Peyer's patch (tissue), 4 donors: ENCODE measurements at places on chromosomes 5 and 9. TPM values are rescaled to one million over a fixed set of nuclear protein-coding genes. Genes with fewer than 3 reads are reported as not detected.

The PHF24 gene
- not detected for total RNA-seq

The PCDHGA12 gene
- total RNA-seq, result 2.5 TPM

- no peak for DNase-seq
Observed at GRCh38 chr5:13501176-13501575, 443.3 kb downstream of the DNAH5 start.

DNA sequence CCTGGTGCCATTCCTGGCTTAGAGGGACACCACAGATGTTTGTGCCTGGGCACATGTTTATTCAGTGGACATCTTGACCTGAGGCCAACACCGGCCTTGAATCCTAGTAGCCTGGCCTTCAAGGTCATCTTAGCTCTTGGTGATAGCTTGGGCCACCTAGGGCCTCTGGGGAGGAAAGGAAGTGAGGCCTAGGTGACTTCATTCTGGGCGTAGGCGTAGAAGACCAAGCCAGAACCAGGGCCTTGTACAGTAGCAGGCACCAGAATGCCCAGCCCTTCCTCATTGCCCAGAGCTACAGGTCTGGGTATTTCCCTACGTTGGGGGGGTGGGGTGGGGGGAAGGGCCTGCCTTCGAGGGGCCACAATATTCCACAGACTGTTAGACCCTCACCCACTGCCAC is 33.8 kb downstream of the WNK2 start:
- DNase-seq, result peak; percentile 50

GRCh38 chr9:110128664-110129329 is 79.2 kb downstream of the C9orf152 start:
- DNase-seq, result no peak

DNA sequence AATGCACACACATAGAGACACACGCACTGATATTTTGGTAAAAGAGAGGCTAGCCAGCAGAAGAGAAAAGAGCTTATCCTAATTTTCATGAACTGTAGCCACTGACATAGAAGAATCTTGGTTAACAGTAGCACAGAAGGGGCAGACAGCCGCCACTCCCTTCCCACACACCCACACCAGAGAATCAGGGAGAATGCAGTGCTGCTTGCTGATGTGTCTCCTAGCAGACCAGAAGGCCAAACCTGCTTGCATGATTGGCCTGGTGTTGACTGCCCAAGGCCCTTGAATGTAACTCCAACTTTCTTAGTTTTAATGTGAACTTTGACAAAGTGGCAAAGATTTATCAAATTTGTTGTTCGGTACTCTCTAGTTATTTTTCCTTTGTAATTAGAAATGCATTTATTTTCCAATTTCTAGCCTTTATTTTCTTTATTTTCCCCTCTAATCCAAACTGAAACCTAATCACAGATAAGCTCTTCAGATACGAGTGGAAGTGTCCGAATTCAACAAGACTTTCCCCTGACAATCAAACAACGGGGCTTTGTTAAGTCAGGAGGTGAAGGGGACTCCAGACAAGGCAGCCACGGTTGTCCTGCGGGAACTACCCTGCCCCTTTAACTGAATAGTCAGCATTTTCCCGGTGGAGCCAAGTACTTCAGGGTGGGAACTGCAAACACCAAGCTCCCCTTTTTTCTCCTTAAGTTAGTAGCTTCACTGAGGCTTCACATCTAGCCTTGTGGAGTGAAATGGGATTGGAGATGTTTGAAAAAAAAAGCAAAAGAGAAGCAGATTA is 81.9 kb upstream of the CTSL start:
- DNase-seq, result no peak
